Diencephalon (tissue), 1 donor: ENCODE measurements at places on chromosomes 12 and 14. TPM values are rescaled to one million over a fixed set of nuclear protein-coding genes. Genes with fewer than 3 reads are reported as not detected.

Gene ACYP1
- 49.4 TPM for total RNA-seq

Gene GPR132
- total RNA-seq, result 0.46 TPM

Gene KCNK13
- total RNA-seq, result 3.0 TPM

Gene PLEKHA5
- 80.0 TPM for total RNA-seq

Gene CACNA2D4
- total RNA-seq, result 0.92 TPM

Gene ISM2
- 1.8 TPM for total RNA-seq

Gene EFS
- 9.7 TPM for total RNA-seq

Gene CHGA
- total RNA-seq, result 59.1 TPM

Gene SLC25A47
- total RNA-seq, result not detected

Gene NR1H4
- 1.2 TPM for total RNA-seq

Gene ENDOU
- not detected for total RNA-seq

Gene SLC7A8
- total RNA-seq, result 14.8 TPM

Gene SMCO3
- not detected for total RNA-seq

Gene AKAP5
- 44.5 TPM for total RNA-seq

Gene DHH
- 0.46 TPM for total RNA-seq

Gene SYNDIG1L
- 32.8 TPM for total RNA-seq

Gene DBX2
- 6.9 TPM for total RNA-seq

Gene CCNB1IP1
- 66.4 TPM for total RNA-seq

Gene TAS2R7
- 0.69 TPM for total RNA-seq

Gene NPFF
- total RNA-seq, result 1.2 TPM

Gene ARMH4
- total RNA-seq, result 56.1 TPM

Gene BMAL2
- total RNA-seq, result 54.4 TPM

Gene GLIPR1L1
- total RNA-seq, result not detected

Gene FIGNL2
- total RNA-seq, result 1.2 TPM

Gene PXN
- total RNA-seq, result 5.8 TPM

Gene OR2AP1
- total RNA-seq, result not detected

Gene RGS6
- total RNA-seq, result 10.6 TPM

Gene THAP2
- total RNA-seq, result 27.5 TPM

Gene IFT81
- total RNA-seq, result 79.6 TPM

Gene RNASE7
- not detected for total RNA-seq

Gene SIX6
- 0.69 TPM for total RNA-seq

Gene TC2N
- total RNA-seq, result 25.1 TPM

Gene MSI1
- 10.1 TPM for total RNA-seq

Gene SYT1
- 235 TPM for total RNA-seq

Gene REM2
- 5.5 TPM for total RNA-seq

Gene OR4E2
- total RNA-seq, result not detected

Gene PRH2
- total RNA-seq, result 0.92 TPM

Gene RNASE2
- 0.92 TPM for total RNA-seq

Gene LIN52
- 26.3 TPM for total RNA-seq

Gene TMEM132C
- total RNA-seq, result 8.1 TPM

Gene EPYC
- total RNA-seq, result not detected

Gene LPAR5
- 1.2 TPM for total RNA-seq

Gene RNASE4
- total RNA-seq, result 1.2 TPM

Gene CDK2
- 12.7 TPM for total RNA-seq

Gene LTBP2
- total RNA-seq, result 1.2 TPM

Gene LRFN5
- 108 TPM for total RNA-seq

Gene ACACB
- 10.6 TPM for total RNA-seq

Gene PLA2G1B
- not detected for total RNA-seq

Gene TAS2R46
- 3.2 TPM for total RNA-seq

Gene MOAP1
- 126 TPM for total RNA-seq

Gene ACADS
- total RNA-seq, result 5.8 TPM

Gene CLECL1
- not detected for total RNA-seq

Gene CAPS2
- 19.1 TPM for total RNA-seq

Gene TMPRSS12
- total RNA-seq, result not detected

Gene DHRS4
- total RNA-seq, result 8.5 TPM

Gene PTPN6
- 5.8 TPM for total RNA-seq

Gene ATP6V1D
- 179 TPM for total RNA-seq

Gene WSCD2
- total RNA-seq, result 20.5 TPM

Gene KRT3
- 0.23 TPM for total RNA-seq

Gene HECTD1
- 350 TPM for total RNA-seq
